ENCODE measurements at places on chromosomes 5 and 9.

- no peak for ATAC-seq
Observed at GRCh38 chr9:3951161-3951665, 348.7 kb downstream of the GLIS3 start.

GRCh38 chr9:1231998-1232919 is 182.1 kb downstream of the DMRT2 start:
- no peak for ATAC-seq

- no peak for ATAC-seq
Observed at GRCh38 chr5:103503066-103503465, 59.5 kb downstream of the NUDT12 start.

GRCh38 chr5:79878721-79879336 is 112.2 kb downstream of the MTX3 start:
- no peak for ATAC-seq

DNA sequence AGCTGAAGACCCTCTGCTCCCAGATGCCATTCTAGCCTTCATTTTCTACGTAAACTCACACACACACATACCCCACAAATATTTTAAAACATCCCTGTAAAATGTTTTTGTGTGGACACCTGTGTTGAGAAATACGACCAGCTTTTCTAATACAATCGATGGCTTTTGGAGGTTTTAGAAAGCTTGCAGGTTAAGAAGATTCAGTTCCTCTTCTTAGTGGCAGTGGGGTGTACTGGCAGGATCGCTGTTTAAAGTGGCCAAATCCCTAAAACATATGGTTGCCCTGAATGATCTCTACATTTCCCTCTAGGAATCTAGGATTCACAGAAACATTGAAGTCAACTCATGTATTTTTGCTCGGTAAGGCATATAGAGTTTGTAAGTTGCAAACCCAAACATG is 236.3 kb downstream of the NSG2 start:
- ATAC-seq: no peak
